ENCODE measurements at places on chromosomes 4 and X.

DNA sequence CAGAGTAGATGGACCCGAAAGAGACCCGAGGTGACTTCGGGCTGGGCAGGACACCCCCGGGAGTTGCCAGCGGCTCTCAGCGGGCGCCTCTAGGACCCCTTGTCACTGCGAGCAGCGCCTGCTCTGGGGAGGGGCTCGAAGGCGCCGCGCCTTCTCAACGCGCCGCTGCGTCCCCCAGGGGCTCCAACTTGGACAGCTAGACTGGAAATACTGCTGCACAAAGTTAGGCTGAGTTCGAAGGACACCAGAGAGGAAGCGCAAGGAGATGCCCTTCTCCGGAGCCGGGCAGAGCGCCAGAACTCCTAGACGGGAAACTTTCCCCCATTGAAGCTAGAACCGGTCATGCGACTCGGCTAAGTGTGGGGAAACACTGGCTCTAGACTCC is 493 bp upstream of the KCNIP4 start:
- DNase-seq = no peak
- peaks cover 3% of the 10 kb centered on the region for H3K4me1 ChIP-seq
- H3K27ac ChIP-seq = no peak overlapping the region
- no peaks in the 10 kb centered on the region for H3K36me3 ChIP-seq
- no peak overlapping the region for H3K4me3 ChIP-seq

DNA sequence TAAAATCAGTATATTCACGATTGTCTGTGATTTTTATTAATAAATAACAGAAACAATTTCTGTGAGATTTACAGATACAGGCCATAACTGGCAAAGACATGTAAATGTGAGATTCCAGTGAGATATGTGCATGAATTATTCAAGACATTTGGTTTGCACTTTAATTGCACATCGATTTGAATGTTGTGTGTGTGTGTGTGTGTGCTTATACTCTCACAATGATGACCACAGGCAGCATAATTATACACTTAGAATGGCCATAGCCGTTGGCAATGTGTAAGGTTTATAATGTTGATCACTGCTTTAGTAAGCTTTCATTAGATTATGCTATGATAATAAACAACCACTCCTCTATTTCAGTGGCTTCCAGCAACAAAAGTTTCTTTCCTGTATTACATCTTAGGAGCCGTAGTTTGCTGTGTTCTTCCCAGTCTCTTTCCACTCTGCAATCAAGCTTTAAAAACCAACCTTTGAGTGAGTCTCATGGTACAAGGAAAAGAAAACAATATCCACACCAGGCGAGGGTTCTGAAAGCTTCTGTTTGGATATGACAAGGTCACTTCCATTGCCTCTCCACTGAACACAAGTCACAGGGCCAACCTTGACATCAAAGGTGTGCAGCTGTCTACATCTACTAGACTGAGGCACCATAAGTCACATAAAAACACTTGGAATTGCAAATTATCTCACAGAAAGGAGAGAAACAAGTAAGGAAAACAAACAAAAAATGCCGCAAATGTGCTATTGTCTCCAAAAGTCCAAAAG is 897.7 kb downstream of the RAB28 start:
- no peak overlapping the region for H3K27ac ChIP-seq
- no peaks in the 10 kb centered on the region for H3K36me3 ChIP-seq
- no peak for DNase-seq
- H3K4me3 ChIP-seq = no peak overlapping the region
- H3K4me1 ChIP-seq = no peaks in the 10 kb centered on the region
- no peaks in the 10 kb centered on the region for H3K27me3 ChIP-seq

GRCh38 chr4:95165926-95166524 is 382.7 kb downstream of the UNC5C start:
- no peaks in the 10 kb centered on the region for H3K27me3 ChIP-seq
- no peak for DNase-seq
- no peak overlapping the region for H3K4me3 ChIP-seq

DNA sequence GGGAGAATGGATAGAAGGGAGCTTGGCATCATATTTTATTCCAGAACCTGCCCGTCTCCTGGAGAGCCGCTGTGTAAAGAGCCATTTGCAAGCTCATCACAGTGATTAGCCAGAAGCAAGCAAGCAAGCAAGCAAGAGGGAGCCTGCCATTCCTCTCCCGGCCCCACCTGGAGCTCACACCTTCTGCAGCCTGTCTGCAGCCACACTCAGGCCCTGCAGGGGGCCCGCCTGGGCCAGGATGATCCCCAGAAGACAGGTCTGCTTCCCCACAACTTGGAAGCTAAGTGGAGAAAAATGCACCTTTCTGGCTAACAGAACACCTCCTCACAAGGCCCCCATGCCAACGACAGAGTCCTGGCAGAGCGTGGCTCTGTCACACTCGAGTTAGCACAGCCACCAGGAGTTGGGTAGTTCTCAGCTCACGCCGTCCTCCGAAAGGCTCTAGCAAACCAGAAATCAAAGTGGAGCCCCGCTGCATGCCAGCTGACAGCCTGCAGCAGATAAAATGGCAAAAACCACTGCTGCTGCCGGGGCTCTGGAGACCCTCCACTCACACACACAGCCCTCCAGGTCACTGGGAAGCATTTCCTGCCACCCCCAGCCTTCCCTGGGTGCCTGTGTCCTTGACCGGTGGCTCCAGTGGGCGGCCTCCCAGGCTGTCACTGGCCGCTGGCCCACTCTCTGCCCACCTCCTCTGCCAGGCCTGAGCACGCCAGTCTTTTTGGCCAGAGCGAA is 54.9 kb downstream of the DCTD start:
- no peaks in the 10 kb centered on the region for H3K27me3 ChIP-seq
- H3K4me1 ChIP-seq = no peaks in the 10 kb centered on the region
- no peak overlapping the region for H3K4me3 ChIP-seq
- no peak for DNase-seq
- H3K36me3 ChIP-seq = no peaks in the 10 kb centered on the region
- no peak overlapping the region for H3K27ac ChIP-seq

DNA sequence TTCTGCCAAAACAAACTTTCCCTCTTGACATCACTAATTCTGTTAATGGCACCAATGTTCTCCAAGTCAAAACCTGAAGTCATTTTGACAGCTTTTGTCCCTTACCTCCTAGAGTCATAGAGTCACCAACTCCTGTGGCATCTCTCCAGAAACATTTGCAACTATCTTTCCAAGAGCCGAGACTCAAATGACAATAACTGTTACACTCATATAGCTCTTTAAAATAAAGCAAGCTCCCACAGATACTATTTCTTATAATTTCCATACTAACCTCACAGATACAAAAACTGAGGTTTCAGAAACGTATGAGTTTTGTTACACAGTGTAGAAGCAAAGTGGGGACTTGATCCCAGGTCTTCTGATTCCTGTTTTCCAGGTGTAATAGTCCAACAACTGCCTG is 18.3 kb downstream of the GPRIN3 start:
- DNase-seq = no peak
- peak overlapping the region; percentile 93 for H3K27ac ChIP-seq
- H3K4me3 ChIP-seq = peak overlapping the region; percentile 69
- H3K36me3 ChIP-seq = peaks cover 14% of the 10 kb centered on the region
- H3K4me1 ChIP-seq = peaks cover 96% of the 10 kb centered on the region

DNA sequence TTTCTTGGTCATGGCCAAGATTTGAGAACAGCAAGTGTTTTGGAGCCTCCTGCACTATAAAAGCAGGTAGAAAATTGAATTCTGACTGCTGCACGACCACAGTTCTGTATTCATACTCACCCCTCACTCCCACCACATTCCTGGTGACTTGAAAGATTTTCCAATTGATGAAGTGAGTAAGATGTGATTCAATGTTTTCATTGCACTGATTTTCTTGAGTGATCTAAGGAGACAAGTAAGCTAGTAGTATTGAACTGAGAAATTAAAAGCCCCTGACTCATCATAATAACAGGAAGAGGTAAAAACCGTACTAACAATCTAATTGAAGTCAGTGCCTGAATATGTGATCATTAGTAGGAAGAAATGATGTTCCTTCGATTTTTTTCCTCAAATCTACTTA is 6.1 kb upstream of the SEC24D start:
- H3K27ac ChIP-seq = no peak overlapping the region
- peaks cover 4% of the 10 kb centered on the region for H3K4me1 ChIP-seq

DNA sequence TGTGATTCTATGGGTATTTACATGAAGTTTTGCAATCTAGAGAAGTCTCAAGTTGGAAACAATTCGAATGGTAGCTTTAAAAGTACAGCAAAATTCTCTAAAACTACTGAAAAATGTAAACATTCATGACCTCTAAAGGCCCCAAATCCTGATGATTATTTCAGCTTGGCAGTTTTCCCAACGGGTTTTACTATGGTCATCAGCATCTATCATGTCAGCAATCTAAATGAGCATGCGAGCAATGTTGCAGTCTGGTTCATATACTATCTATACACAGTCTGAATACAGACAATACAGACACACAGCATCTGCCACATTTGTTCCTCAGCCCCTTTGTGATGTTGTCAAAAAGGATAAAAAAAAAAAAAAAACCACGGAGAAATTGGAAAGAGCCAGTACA is 790.3 kb upstream of the HTR2C start:
- no peaks in the 10 kb centered on the region for H3K4me1 ChIP-seq
- no peaks in the 10 kb centered on the region for H3K36me3 ChIP-seq
- no peak overlapping the region for H3K27ac ChIP-seq
- H3K27me3 ChIP-seq = peaks cover 10% of the 10 kb centered on the region
- DNase-seq = no peak
- no peak overlapping the region for H3K4me3 ChIP-seq

- H3K4me1 ChIP-seq = no peaks in the 10 kb centered on the region
- H3K27ac ChIP-seq = no peak overlapping the region
- H3K27me3 ChIP-seq = no peaks in the 10 kb centered on the region
Measured at GRCh38 chr4:99166544-99166943, 22.4 kb upstream of the ADH4 start.

- H3K4me3 ChIP-seq = no peak overlapping the region
- H3K4me1 ChIP-seq = no peaks in the 10 kb centered on the region
- no peak overlapping the region for H3K27ac ChIP-seq
- H3K36me3 ChIP-seq = no peaks in the 10 kb centered on the region
- no peak for DNase-seq
Measured at GRCh38 chrX:70046978-70047377, 2.8 kb downstream of the AWAT2 start.

GRCh38 chrX:108601276-108601675 is 135.1 kb downstream of the IRS4 start:
- no peaks in the 10 kb centered on the region for H3K36me3 ChIP-seq
- peaks cover 7% of the 10 kb centered on the region for H3K27me3 ChIP-seq
- DNase-seq = no peak
- no peak overlapping the region for H3K27ac ChIP-seq
- no peak overlapping the region for H3K4me3 ChIP-seq
- H3K4me1 ChIP-seq = no peaks in the 10 kb centered on the region

DNA sequence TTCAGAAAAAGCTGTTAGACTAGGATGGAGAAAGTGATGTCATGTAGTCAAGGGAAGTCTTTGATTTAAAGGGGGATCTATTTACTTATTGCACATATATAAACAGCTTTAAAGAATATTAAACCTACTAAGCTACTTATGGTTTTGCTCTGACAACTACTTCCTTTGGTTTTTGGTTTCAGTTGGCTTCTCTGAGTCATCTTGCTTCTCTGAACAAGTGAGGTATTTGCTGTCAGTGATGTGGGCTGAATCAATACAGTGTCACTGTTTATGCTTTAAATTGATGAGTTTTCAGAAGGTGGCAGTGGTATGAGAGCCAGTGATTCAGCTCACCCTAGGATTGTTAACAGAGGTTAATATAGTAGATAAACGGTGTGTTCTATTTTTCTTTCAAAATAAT is 75.1 kb downstream of the CEP44 start:
- H3K4me1 ChIP-seq = peaks cover 14% of the 10 kb centered on the region
- H3K36me3 ChIP-seq = no peaks in the 10 kb centered on the region
- H3K4me3 ChIP-seq = no peak overlapping the region
- peak overlapping the region; percentile 47 for H3K27ac ChIP-seq
- DNase-seq = no peak

DNA sequence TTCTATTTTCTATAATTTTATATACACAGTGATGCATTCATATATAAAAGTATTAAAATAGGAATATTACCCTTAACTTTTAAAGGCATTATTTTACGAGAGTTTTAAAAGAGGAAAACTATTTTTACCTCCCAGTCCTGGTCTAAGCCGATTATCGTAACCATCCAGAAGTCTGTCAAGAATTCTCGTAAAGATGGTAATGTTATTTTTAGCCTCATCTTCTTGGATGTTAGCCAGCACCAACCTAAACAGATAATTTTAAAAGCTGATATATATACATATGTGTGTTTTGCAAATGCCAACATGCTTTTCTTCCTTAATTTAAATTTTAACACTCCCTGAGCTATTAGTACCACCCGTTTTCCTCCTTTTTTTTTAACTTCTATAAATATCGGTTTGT is 4.0 kb downstream of the GABRA2 start:
- peaks cover 14% of the 10 kb centered on the region for H3K4me1 ChIP-seq
- H3K36me3 ChIP-seq = no peaks in the 10 kb centered on the region
- H3K27me3 ChIP-seq = peaks cover 32% of the 10 kb centered on the region

- DNase-seq = no peak
- H3K4me1 ChIP-seq = peaks cover 5% of the 10 kb centered on the region
- H3K36me3 ChIP-seq = no peaks in the 10 kb centered on the region
- no peak overlapping the region for H3K27ac ChIP-seq
- no peak overlapping the region for H3K4me3 ChIP-seq
Measured at GRCh38 chr4:41913509-41913908, 21.7 kb upstream of the TMEM33 start.

- H3K4me3 ChIP-seq = no peak overlapping the region
- no peak overlapping the region for H3K27ac ChIP-seq
- H3K4me1 ChIP-seq = no peaks in the 10 kb centered on the region
- no peak for DNase-seq
- H3K36me3 ChIP-seq = no peaks in the 10 kb centered on the region
- H3K27me3 ChIP-seq = peaks cover 37% of the 10 kb centered on the region
Measured at GRCh38 chrX:153158319-153158718, 20.8 kb upstream of the MAGEA1 start.

DNA sequence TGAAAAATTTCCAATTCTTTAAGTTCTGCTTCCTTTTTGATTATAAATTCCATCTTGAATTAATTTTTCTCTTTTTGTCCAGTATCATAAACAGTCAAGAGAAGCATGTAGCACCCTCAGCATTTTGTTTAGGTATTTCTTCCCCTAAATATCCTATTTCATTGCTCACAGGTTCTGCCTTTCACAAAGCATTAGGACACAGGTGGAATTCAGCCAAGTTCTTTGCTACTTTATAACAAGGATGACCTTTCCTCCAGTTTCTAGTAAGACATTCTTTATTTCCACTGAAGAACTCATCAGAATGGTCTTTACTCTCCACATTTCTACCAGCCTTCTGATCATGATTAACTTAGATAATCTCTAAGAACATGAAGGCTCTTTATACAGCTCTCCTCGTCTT is 7.4 kb downstream of the SLC9B1 start:
- no peak for DNase-seq
- peaks cover 2% of the 10 kb centered on the region for H3K4me1 ChIP-seq
- H3K4me3 ChIP-seq = no peak overlapping the region
- no peaks in the 10 kb centered on the region for H3K27me3 ChIP-seq
- no peak overlapping the region for H3K27ac ChIP-seq

- H3K4me3 ChIP-seq = peak overlapping the region; percentile 83
- H3K27me3 ChIP-seq = peaks cover 39% of the 10 kb centered on the region
- peak; percentile 44 for DNase-seq
- H3K27ac ChIP-seq = no peak overlapping the region
- no peaks in the 10 kb centered on the region for H3K36me3 ChIP-seq
Measured at GRCh38 chrX:18424482-18425198, 768 bp upstream of the CDKL5 start.
